ENCODE measurements at places on chromosomes 2 and 18. TPM values are rescaled to one million over a fixed set of nuclear protein-coding genes. Genes with fewer than 3 reads are reported as not detected.

The FIGLA gene
- total RNA-seq: not detected

The MBOAT2 gene
- total RNA-seq: 22.4 TPM

The PLEKHH2 gene
- 6.3 TPM for total RNA-seq

The DHRS9 gene
- not detected for total RNA-seq

The GRHL1 gene
- total RNA-seq: 0.34 TPM

The TMEM182 gene
- total RNA-seq: 3.3 TPM

The MERTK gene
- 3.6 TPM for total RNA-seq

All from melanocyte of skin (primary cell).